Lower lobe of right lung (tissue), 2 donors: ENCODE measurements at places on chromosomes 11 and 22. TPM values are rescaled to one million over a fixed set of nuclear protein-coding genes. Genes with fewer than 3 reads are reported as not detected.

DNA sequence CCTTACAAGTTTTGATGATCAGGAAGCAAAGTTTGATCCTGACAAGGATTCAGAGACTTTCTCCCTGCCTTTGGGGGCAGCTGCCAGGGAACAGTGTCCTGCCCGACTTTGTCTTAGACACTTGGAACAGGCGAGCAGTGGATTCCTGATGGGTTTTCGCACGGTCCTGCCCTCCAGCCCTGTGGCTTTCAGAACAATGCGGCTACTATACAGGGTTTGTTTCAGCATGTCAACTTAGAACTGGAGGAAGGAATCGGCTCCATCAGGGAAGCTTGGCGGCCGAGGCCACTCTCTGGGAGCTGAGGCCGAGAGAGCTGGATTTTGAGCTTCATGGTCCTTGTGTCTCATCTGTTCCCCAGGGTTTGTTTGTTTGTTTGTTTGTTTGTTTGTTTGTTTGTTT lies 11.5 kb downstream of the ANO1 start:
- DNase-seq: no peak
- no peak overlapping the region for H3K27ac ChIP-seq
- peaks cover 9% of the 10 kb centered on the region for H3K27me3 ChIP-seq

- H3K36me3 ChIP-seq: no peaks in the 10 kb centered on the region
- H3K4me1 ChIP-seq: peaks cover 54% of the 10 kb centered on the region
- no peak overlapping the region for H3K27ac ChIP-seq
- no peak overlapping the region for H3K4me3 ChIP-seq
Observed at GRCh38 chr22:37556710-37557109, 3.6 kb upstream of the CDC42EP1 start.

The TRIM48 gene
- total RNA-seq: not detected

DNA sequence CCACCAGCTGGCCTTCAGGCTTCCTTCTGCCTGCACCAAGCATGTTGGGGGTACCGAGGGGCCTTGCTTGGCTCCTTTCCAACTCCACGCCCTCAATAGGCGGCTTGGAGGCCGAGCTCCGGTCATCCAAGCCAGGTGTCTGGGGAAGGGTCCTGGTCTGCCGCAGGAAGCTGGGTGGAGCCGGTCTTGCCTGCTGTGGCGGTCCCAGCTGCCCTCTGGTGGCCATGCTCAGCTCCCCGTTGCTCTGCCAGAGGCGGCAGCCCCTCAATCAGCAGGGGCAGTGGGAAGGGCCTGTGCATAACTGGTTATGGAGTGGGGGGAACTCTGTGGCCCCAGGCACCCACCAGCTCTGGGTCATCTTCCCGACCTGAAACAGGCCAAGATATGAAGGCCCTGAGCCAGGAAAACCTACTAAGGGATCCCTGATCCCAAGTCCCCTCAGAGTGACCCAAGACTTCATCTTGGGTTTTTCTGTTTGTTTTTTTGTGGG lies 3.2 kb downstream of the ARVCF start:
- H3K27me3 ChIP-seq: no peaks in the 10 kb centered on the region
- DNase-seq: peak; percentile 78
- H3K36me3 ChIP-seq: no peaks in the 10 kb centered on the region
- peaks cover 31% of the 10 kb centered on the region for H3K4me1 ChIP-seq
- H3K4me3 ChIP-seq: no peak overlapping the region

GRCh38 chr11:47998733-47999359 lies 18.5 kb downstream of the PTPRJ start:
- no peaks in the 10 kb centered on the region for H3K27me3 ChIP-seq
- no peak overlapping the region for H3K4me3 ChIP-seq
- H3K27ac ChIP-seq: no peak overlapping the region

DNA sequence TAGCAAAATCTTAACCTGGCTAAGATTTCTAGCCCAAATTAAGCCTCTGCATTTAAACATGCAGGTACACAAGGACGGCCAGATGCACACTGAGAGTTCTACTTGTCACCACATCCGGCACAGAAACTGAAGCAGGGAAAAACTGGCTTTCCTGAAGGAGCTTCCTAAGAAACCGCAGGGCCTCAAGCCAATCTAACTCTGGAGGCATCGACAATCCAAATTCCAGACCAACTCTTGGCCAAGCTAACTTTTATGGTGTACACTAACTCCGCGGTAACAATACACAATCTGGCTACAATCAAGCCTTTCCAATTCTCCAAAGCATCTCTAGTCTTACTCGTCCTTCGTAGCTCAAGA lies 1.2 kb downstream of the MSANTD2 start:
- no peak for DNase-seq
- H3K36me3 ChIP-seq: no peaks in the 10 kb centered on the region
- peak overlapping the region; percentile 84 for H3K4me3 ChIP-seq
- peak overlapping the region; percentile 100 for H3K27ac ChIP-seq

- H3K27ac ChIP-seq: no peak overlapping the region
- H3K27me3 ChIP-seq: peaks cover 41% of the 10 kb centered on the region
- no peaks in the 10 kb centered on the region for H3K36me3 ChIP-seq
- peaks cover 51% of the 10 kb centered on the region for H3K4me1 ChIP-seq
- no peak for DNase-seq
Observed at GRCh38 chr11:46333394-46333947, 13.8 kb upstream of the DGKZ start.

The GTSE1 gene
- total RNA-seq: 1.4 TPM

The GUCY1A2 gene
- total RNA-seq: 23.5 TPM

GRCh38 chr11:128289048-128289447 lies 298.3 kb downstream of the ETS1 start:
- DNase-seq: no peak
- H3K36me3 ChIP-seq: no peaks in the 10 kb centered on the region

DNA sequence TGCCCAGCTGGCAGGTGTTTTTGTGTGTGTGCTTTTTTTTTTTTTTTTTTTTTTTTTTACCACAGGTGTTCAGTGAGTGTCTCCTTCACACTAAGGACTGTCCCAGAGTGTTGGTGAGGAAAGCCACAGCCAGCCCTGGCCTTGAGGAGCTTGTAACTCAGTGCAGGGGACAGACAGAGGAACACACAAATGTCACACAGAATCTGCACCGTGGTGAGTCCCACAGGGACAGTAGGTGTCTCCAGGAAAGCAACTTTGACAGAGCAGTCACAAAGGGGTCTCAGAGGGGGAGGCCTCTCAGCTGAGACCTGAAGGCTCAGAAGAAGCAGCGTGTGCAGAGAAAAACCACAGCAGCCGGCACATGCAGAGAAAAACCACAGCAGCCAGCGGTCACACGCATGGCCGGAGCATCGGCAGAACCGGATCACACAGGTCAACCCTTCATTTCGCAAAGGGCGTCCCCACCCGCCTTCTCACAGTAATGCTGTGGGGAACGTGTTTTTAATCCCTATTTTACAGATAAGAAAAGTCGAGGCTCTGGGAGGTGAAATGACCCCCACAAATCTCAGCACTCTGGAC lies 101.7 kb upstream of the PRR5 start:
- no peaks in the 10 kb centered on the region for H3K4me1 ChIP-seq
- no peak overlapping the region for H3K27ac ChIP-seq
- H3K36me3 ChIP-seq: no peaks in the 10 kb centered on the region
- peaks cover 9% of the 10 kb centered on the region for H3K27me3 ChIP-seq
- H3K4me3 ChIP-seq: no peak overlapping the region

- no peak overlapping the region for H3K27ac ChIP-seq
- no peaks in the 10 kb centered on the region for H3K36me3 ChIP-seq
- H3K27me3 ChIP-seq: no peaks in the 10 kb centered on the region
- no peak for DNase-seq
- H3K4me1 ChIP-seq: no peaks in the 10 kb centered on the region
Observed at GRCh38 chr11:24516638-24517037, 19.8 kb downstream of the LUZP2 start.

The CTSW gene
- total RNA-seq: 20.6 TPM

GRCh38 chr11:74138572-74138971 lies 32.2 kb downstream of the C2CD3 start:
- peaks cover 41% of the 10 kb centered on the region for H3K36me3 ChIP-seq
- H3K4me3 ChIP-seq: no peak overlapping the region
- no peaks in the 10 kb centered on the region for H3K27me3 ChIP-seq
- peaks cover 14% of the 10 kb centered on the region for H3K4me1 ChIP-seq

DNA sequence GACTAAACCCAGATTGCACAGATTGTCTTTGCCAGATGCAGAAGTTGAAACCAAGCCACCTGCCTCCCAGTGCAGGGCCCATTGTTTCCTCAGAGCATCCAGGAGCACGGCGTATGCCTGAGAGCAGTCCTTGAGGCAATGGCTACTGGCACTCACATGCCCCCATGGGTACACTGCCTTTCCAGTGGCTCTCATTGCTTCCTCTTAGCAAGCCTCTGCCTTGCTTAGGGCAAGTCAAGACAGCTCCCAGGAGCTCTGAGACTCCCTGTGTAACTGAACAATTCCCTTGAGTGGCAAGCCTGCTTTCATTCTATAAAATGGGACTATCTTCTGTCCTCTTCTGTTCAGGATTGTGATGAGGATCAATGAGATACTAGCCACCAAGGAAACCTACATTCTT lies 4.1 kb downstream of the SYTL2 start:
- H3K27me3 ChIP-seq: no peaks in the 10 kb centered on the region
- H3K36me3 ChIP-seq: no peaks in the 10 kb centered on the region
- no peak overlapping the region for H3K27ac ChIP-seq
- no peak for DNase-seq
- peaks cover 14% of the 10 kb centered on the region for H3K4me1 ChIP-seq
- no peak overlapping the region for H3K4me3 ChIP-seq

GRCh38 chr11:17388609-17389210 lies at the start of gene KCNJ11:
Gene KCNJ11, minus strand, starts transcription at chr11:17388659. Its CDS starts 568 bp downstream, at chr11:17388091.
- H3K27me3 ChIP-seq: peaks cover 12% of the 10 kb centered on the region
- DNase-seq: no peak
- peaks cover 11% of the 10 kb centered on the region for H3K4me1 ChIP-seq
- H3K36me3 ChIP-seq: no peaks in the 10 kb centered on the region
- peak within 1 kb of the TSS; percentile 47 for H3K4me3 ChIP-seq

DNA sequence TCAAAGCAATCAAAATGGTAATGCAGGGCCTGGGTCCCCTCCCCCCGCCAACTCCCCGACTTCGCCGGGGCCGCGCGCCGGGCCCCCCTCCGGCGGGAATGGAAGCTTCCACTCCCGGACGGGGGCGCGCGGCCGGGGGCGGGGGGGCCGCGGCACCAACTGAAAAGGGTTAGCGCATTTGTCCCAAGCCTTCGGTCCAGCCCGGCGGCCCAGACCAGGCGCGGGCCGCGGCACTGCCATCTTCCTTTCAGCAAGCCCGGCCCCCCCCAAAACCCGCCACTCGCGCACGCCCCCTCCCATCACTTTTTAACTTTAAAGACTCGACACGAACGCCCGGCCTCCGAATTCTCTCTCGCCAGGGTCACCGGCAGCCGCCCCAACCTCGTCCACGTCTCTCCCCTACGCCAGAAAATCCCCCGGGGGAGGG lies 2.8 kb downstream of the PHF21B start:
- no peaks in the 10 kb centered on the region for H3K36me3 ChIP-seq
- peaks cover 27% of the 10 kb centered on the region for H3K4me1 ChIP-seq
- H3K27ac ChIP-seq: no peak overlapping the region
- peak overlapping the region; percentile 47 for H3K4me3 ChIP-seq
- peaks cover 83% of the 10 kb centered on the region for H3K27me3 ChIP-seq

GRCh38 chr22:23553924-23554870 lies 25.9 kb downstream of the IGLL1 start:
- no peak overlapping the region for H3K27ac ChIP-seq
- no peak for DNase-seq
- peaks cover 31% of the 10 kb centered on the region for H3K27me3 ChIP-seq
- H3K36me3 ChIP-seq: no peaks in the 10 kb centered on the region
- H3K4me3 ChIP-seq: no peak overlapping the region

- H3K4me3 ChIP-seq: no peak overlapping the region
- peak overlapping the region; percentile 21 for H3K27ac ChIP-seq
- H3K36me3 ChIP-seq: peaks cover 67% of the 10 kb centered on the region
- DNase-seq: peak; percentile 82
- no peaks in the 10 kb centered on the region for H3K27me3 ChIP-seq
Observed at GRCh38 chr22:41532908-41533825, 11.1 kb downstream of the POLR3H start.

- no peak for DNase-seq
- H3K27me3 ChIP-seq: no peaks in the 10 kb centered on the region
- H3K27ac ChIP-seq: no peak overlapping the region
- H3K4me1 ChIP-seq: no peaks in the 10 kb centered on the region
- no peak overlapping the region for H3K4me3 ChIP-seq
Observed at GRCh38 chr22:48628891-48629543, 1198.7 kb downstream of the BRD1 start.

DNA sequence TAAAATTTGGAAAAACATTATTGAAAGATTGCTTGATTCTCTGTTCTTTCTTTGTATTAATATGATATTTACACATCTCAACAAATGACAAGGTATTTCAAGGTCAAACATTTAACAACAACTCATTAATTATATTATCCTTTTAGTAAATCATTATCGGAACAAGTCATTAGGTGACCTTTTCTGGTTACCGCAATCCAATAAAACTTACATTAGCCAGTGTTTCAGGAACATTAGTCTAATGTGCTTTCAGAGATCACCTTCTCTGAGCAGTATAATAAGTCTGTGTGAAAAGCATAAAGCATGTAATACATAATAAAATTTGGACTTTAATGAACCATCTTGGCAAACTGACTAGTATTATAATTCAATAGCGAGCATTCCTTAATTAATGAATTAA lies 1466.4 kb downstream of the FAM181B start:
- no peaks in the 10 kb centered on the region for H3K4me1 ChIP-seq
- no peak for DNase-seq
- no peak overlapping the region for H3K4me3 ChIP-seq
- no peaks in the 10 kb centered on the region for H3K27me3 ChIP-seq

GRCh38 chr11:63839508-63840355 lies 822 bp downstream of the MARK2 start:
- H3K27me3 ChIP-seq: no peaks in the 10 kb centered on the region
- DNase-seq: peak; percentile 63
- H3K4me3 ChIP-seq: peak overlapping the region; percentile 89
- H3K36me3 ChIP-seq: peaks cover 28% of the 10 kb centered on the region
- peak overlapping the region; percentile 84 for H3K27ac ChIP-seq
- H3K4me1 ChIP-seq: peaks cover 63% of the 10 kb centered on the region

DNA sequence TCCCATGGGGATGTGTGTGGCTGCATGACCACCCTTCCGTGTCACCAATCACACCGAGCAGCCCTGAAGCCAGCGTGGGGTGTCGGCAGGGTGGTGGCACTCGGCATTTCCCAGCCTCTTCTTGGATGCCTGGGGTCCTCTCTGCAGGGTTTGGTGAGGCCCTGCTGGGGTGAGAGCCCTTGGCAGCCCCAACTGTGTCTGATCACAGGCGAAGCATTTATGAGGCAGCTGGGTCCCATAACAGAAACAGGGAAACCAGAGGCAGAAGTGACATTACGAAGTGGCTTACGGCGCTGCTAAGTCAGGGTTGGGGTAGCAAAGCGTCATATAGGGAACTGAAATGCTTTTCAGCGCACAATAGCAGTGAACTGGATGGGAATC lies 92.3 kb upstream of the SEPTIN5 start:
- peak overlapping the region; percentile 77 for H3K27ac ChIP-seq
- no peak overlapping the region for H3K4me3 ChIP-seq
- DNase-seq: no peak

The PKNOX2 gene
- total RNA-seq: 14.4 TPM

- no peak for DNase-seq
- no peaks in the 10 kb centered on the region for H3K27me3 ChIP-seq
- H3K36me3 ChIP-seq: peaks cover 8% of the 10 kb centered on the region
- no peaks in the 10 kb centered on the region for H3K4me1 ChIP-seq
- H3K4me3 ChIP-seq: no peak overlapping the region
Observed at GRCh38 chr11:77865805-77866204, 44.9 kb downstream of the AAMDC start.

- H3K27ac ChIP-seq: no peak overlapping the region
- no peaks in the 10 kb centered on the region for H3K4me1 ChIP-seq
- no peaks in the 10 kb centered on the region for H3K27me3 ChIP-seq
- H3K4me3 ChIP-seq: no peak overlapping the region
Observed at GRCh38 chr11:82791779-82792178, 58.1 kb upstream of the FAM181B start.
